Daoy (cell line): ENCODE measurements at places on chromosomes 2 and 18. TPM values are rescaled to one million over a fixed set of nuclear protein-coding genes. Genes with fewer than 3 reads are reported as not detected.

DNA sequence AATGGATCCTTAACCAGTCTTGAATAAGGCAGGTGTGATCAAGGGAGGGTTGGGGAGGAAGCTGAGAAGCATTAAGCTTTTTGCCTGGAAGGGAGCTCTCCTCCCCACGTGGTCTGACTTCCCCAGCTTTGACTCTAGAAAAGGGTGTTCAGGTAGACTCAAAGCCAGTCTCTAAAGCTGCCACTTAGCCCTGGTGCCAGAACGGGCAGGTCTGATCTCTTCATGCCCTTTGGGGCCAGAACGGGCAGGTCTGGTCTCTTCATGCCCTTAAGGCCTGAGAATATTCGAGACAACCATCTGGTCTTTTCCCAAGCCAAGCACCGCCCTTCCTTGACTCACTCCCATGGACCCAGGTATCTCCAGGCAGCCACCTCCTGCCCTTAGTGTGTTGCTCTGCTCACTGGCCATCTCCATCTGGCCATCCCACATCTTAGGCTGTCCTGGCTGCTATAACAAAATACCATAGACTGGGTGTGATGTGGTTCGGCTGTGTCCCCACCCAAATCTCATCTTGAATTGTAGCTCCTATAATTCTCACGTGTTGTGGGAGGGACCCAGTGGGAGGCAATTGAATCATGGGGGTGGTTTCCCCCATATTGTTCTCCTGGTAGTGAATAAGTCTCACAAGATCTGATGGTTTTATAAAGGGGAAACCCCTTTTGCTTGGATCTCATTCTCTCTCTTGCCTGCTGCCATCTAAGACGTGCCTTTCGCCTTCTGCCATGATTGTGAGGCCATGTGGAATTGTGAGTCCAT, 59.4 kb downstream of the SNORC start:
- no peak for DNase-seq

Gene CREG2
- 0.74 and 2.0 TPM in 2 replicates for total RNA-seq

DNA sequence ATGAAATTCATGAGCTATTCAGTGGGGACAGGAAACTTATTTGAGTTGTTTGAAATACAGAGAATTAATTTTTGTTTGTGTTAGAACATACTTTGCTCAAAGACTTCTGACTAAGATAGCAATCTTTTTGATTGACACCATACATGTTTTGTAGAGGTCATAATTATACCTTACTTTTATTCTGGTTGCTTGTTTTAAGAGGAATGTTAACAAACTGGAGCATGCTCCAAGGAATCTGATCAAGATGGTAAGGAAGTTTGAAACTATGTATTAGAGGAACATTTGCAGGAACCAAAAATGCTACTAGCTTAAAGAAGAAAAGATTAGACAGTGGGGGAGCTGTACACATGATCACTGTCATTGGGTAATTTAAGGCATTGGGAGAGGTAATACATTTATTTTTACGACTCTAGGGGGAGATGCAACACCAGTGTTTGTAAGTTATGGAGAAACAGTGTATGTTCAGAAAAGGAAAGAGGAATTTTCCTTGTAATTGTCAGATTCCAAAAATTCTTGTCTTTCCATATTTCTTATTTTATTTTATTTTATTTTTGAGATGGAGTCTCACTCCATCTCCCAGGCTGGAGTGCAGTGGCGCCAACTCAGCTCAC, 8.0 kb downstream of the AGFG1 start:
- no peak for DNase-seq

Gene RETSAT
- total RNA-seq, result 11.4 and 18.8 TPM in 2 replicates

GRCh38 chr18:69444221-69444620, 43.5 kb downstream of the DOK6 start:
- DNase-seq, result no peak

DNA sequence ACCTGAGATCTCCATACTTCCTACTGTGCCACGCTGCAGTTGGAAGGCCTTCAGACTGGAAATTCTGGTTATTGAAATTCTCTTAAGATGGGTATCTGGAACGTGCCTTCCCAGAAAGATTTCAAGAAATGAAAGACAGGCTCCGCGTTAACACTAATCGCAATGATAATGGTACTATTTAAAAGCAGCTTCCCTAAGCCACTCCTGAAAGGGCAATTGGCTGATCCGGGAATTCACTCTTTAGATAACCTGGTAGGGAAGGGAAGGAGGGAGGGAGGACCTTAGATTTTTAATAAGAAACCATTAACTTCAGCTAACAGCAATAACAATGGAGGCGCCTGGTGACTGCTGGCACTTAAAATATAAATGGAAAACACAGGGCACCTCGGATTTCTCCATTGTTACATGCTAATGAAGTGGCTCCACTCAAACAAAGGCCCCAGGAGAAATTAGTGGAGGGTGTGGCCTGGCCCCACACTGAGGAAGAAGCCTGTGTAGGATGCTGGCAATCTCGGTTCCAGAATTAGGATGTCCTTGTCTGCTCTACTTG, 22.5 kb upstream of the MTA3 start:
- no peak for DNase-seq

Gene UGT1A8
- 15.1 and 15.4 TPM in 2 replicates for total RNA-seq

Gene AGBL5
- total RNA-seq, result 19.3 and 22.5 TPM in 2 replicates

Gene RPL31
- total RNA-seq, result 1,064 and 1,199 TPM in 2 replicates
